Fibroblast of skin of abdomen (primary cell): ENCODE measurements at places on chromosomes 2 and 18.
A peak's percentile ranks its signal among the peaks of the same experiment; 100 is the strongest.

GRCh38 chr18:5294457-5295230, 882 bp downstream of the ZBTB14 start:
- DNase-seq = no peak

GRCh38 chr18:78459668-78460067, 520.0 kb upstream of the SALL3 start:
- DNase-seq = no peak

DNA sequence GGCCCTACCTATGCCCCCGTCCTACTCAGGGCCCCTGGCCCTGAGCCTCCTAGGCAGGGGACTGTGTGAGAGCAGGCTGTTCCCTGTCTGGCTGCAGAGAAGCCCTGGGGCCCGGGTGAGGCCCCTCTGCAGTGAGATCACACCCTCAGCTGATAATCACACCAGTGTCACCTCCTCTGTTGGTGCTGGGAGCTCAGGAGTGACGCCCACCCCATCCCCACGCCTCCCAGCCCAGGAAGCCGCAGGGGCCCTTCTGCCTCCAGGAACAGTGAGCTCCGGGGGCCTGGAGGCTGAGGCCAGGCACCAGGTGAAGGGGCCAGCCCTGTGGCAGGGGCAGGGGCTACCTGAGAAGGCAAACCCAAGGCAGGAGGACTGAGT, 20.0 kb downstream of the KCNIP3 start:
- DNase-seq = no peak

DNA sequence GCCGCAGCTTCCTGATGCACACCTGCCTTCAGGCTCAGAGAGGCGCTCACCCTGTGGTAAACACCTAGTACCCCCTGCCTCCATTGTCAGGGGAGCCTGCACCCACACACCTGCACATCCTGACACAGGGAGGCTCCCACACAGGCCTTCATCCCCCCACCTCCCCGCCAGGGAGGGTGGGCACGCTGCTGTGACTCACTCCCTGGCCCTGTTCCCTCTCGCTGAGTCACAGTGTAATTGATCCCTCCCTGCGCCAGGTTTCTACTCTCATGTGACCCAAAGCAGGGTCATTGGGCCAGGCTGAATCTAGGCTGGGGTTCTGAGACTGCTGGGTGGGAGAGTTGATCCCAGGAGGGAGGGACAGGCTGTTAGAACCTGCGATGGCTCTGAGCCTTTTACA, 8.5 kb upstream of the CELF4 start:
- DNase-seq = no peak

DNA sequence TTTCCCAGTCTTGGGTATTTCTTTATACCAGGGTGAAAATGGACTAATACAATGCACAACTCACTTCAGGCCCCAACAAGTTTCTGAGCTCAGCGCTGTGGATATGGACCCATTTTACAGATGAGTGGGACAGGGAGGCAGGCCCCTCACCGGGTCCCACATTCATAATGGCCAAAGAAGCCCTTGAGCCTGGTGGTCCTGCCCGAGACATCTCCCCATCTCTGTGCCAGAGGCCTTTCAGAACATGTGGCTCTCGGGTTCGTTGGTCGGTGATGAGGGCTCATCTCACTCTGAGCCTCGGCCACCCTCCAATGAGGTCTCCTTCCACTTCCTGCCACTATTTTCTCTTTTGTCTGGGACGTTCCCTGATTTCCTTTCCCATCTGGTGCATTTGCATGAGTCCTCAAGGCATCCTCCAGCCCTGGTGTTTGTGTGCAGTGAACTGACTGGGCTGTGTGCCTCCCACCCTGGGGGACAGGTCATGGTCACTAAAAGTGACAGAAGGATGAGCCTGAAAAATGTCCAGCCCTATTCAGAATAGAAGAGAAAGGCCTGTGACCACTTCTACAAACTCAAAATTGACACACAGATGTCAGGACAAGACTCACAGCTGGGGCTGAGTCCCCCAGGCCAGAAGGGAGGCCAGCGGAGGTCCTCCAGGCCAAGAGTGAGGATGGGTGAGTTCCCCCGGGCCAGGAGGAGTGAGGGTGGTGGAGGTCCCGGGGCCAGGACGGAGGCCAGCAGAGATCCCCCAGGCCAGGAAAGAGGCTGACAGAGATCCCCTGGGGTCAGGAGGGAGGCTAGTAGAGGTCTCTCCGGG, 134.5 kb downstream of the PTGR3 start:
- no peak for DNase-seq

- no peak for DNase-seq
These were observed 470.9 kb downstream of the TGIF1 start for GRCh38 chr18:3920832-3921231.

- DNase-seq = peak; percentile 0
These were observed 148.6 kb upstream of the FIGN start for GRCh38 chr2:163884416-163884815.

GRCh38 chr2:234203135-234203984, 152.9 kb downstream of the SPP2 start:
- peak; percentile 96 for DNase-seq

DNA sequence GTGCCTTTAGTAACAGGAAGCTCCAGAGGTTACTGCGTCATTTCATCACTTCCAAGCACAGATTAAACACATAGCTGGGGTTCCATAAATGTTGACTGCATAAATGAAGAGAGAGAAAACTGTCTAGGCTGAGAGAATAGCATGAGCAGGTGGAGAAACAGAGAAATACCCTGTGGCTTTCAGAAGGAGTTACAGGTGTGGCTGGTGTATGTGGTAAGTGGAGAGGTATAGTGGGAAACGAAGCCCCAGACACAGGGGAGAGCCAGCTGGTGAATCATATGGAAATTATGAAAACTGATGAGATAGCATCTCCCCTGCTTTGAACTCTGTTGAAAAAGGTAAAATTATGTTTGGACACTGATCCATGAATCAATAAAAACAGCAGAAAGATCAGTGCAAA, 807.4 kb upstream of the POU3F3 start:
- DNase-seq = no peak

- no peak for DNase-seq
These were observed 78.8 kb upstream of the KCNE4 start for GRCh38 chr2:222973237-222973636.
